ENCODE measurements at places on chromosomes 5 and 9.

GRCh38 chr5:37110135-37110534, 139.0 kb downstream of the CPLANE1 start:
- no peak for DNase-seq

- no peak for DNase-seq
Observed at GRCh38 chr5:33931136-33931535, 5.0 kb upstream of the RXFP3 start.

DNA sequence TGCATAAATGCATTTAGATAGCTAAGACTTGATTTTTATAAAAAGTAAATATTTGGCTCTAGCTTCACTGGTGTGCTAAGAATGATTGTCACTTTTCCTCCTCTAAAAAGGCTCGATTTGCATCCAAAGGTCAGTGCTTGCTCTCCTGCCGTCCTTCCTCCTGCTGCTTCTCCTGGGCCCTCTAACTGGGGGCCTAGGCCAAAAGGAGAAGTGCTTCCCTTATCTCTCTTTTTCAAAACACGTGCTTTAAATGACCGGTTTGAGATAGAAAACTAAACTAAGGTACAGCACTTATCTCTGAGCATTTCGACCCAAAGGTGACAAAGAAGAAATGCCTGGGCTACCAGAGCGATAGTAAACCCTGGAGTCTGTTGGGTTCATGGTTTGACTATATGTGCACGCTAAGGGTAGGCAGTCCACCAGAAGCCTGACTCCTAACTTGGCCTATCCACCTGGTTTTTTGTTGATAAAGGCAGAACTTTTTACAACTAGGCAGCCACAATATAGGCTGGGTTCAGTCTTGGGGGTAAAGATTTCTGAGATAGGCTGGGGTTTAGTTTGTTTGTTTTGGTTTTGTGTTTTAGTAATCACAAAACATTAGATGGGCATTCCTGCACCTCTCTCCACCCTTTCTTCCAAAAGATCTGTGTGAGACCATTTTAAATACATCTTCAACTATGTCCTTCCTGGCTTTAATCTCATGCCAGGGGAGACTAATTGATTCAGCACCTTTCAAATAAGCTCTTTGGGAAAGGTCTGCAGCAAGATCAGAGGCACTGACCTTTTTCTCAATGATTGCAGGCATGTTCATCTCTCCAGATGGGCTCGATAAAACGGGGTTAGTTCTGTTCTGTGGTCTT, 3.8 kb downstream of the NR2F1-AS1 start:
- no peak for DNase-seq

DNA sequence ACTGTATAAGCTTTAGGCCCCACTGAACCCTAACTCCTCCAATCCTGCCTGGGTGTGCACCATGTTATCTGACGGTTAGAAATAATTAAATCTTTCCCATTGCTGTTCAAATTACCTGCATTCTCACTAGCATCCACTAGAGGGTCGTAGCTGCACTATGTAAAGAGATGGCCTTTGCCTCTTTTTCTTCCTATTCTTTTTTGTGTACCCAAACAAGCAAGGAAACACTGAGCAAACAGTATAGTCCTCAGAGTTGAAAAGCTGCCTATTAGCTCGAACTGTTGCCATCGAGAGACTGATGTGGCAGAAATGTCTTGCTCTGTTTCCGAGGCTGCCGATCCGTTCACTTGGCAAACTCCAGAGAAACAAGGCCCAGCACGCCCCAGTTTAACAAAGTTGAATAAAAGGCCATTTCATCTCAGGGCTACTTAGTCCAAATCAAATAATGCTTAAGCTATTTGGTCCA, 163.8 kb upstream of the TRPM3 start:
- DNase-seq: peak; percentile 39

GRCh38 chr9:3205421-3206095, 320.2 kb downstream of the RFX3 start:
- no peak for DNase-seq

DNA sequence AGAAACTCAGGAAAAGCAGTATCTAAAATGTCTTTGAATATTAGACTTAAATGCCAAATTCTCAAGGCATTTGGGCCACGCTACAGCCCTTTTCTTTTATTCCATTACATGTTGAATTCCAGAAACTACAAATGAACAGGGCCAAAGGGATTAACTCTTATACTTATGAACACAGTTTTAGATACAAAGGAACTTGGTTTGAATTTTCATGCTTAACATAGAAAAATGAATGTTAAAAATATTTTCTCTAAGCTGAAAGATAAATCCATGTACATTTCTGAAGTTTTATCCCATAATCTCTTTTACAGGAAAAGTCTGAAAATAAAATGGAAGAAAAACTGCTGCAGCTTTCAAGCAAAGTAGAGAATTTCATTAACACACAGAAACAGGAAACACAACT, 56.8 kb downstream of the FAM81B start:
- peak; percentile 22 for DNase-seq

DNA sequence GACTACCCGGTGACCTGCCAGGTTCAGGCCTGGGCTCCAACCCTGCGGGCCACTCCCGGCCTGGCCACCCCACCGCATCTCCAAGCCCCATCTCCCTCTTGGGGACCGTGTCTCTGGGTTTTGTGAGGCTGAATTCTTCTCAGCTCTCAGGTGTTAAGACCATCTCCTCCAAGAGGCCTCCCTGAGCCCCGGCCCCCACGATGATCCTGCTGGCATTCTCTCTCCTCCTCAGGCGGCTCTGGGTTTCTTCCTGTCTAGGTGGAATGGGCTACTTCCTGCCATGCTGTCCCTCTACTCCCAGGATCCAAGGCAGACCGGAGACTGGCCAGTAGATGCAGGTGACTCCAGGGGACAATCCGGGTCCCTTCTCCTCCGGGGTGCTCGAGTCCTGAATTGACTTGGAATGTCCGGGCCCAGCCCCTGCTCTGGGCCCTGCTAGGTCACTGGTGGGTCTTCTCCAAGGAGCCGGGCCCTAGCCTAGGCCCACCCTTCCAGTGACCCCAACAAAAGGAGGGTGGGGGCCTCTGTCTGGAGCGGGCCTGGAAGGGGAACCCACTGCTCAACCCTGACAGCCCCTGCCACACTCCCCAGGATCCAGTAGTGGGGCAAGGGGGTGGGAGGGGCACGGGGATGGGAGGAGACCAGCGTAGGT, 219.8 kb downstream of the C9orf50 start:
- DNase-seq: peak; percentile 18

- no peak for DNase-seq
Observed at GRCh38 chr5:66694036-66694435, 97.8 kb downstream of the MAST4 start.

- no peak for DNase-seq
Observed at GRCh38 chr9:9846557-9846956, 766.2 kb downstream of the PTPRD start.

- DNase-seq: no peak
Observed at GRCh38 chr9:33153666-33154065, 13.5 kb downstream of the B4GALT1 start.

GRCh38 chr5:167871091-167871490, 420.4 kb upstream of the WWC1 start:
- DNase-seq: no peak

- DNase-seq: no peak
Observed at GRCh38 chr5:148828511-148829247, 2.3 kb downstream of the ADRB2 start.

- no peak for DNase-seq
Observed at GRCh38 chr5:2902742-2903297, 151.3 kb upstream of the IRX2 start.

DNA sequence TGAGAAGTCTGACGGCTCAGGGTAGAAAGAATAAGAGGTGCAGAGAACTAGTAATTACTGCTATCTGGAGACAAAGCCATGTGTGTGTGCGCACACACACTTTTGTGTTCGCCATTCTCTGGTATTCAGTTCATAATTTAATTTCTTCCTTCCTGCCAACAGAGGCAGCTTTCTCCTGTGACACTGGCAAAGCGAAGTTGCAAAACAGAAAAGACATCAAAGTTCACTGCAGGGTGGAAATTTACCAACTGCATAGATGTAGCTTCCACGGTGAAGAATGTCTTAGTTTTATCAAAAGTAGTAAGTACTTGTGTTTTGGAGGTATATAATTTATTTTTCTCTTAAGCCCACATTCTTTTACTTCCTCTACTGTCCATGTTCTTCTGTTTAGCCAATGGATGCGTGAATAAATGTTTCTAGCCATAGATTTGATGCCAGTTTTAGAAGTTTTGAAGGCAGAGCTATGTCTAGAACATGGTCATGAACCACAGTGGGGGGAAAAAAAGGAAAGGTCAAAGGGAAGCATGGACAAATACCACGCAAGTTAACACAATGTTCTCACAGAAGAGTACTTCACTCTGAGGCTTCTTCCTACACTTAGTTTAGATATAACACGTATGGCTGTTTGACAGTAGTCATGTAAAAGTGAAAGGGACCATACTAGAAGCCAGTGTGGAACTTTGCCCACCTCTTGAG, 536.5 kb upstream of the GRIA1 start:
- no peak for DNase-seq

DNA sequence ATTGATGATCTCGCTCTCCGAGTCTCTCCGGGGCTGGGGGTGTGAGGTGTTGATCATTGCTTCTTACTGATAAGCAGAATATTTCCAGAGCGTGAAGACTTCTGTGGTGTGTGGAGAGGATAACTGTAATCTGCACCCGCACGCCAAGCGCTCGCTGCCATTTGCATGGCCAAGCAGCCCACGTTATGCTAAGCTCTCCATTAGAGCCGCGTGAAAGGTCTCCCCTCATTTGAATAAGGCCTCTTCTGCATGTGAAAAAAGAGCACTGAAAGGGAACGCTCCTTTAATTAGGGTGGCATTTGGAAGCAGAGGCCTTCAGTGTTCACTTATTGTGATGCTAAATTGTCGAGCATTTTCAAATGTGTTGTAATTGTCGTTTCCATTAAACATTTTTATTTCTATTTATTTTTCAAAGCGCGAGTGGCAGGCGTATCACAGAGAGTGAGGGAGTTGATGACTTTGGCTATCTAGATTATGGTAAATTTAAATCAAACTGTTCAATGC, 163.6 kb upstream of the IRX2 start:
- no peak for DNase-seq

- no peak for DNase-seq
Observed at GRCh38 chr5:75566710-75567309, 44.4 kb upstream of the ANKDD1B start.

GRCh38 chr9:105431424-105432246, 16.2 kb upstream of the FSD1L start:
- no peak for DNase-seq

GRCh38 chr9:130689937-130690700, 3.5 kb upstream of the EXOSC2 start:
- DNase-seq: peak; percentile 71

DNA sequence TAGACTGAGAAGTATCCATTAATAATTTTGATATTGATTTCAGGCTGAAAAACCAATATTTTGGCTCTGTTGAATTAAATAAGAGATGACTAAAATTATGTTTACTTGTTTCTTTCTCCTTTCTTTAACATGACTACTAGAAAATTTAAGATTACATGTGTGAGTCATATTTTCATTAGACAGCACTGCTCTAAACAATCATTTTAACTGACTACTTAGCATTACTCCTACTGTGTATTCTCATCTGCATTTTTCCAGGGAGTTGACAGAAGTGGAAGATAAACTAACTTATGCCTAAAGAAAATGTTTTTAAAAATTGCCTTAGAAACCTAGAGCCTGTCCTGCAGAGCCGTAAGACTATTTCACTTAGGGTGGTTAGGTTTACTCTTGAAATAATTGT, 29.1 kb downstream of the TNC start:
- DNase-seq: no peak

GRCh38 chr5:98798847-98799246, 25.4 kb downstream of the RGMB start:
- no peak for DNase-seq

DNA sequence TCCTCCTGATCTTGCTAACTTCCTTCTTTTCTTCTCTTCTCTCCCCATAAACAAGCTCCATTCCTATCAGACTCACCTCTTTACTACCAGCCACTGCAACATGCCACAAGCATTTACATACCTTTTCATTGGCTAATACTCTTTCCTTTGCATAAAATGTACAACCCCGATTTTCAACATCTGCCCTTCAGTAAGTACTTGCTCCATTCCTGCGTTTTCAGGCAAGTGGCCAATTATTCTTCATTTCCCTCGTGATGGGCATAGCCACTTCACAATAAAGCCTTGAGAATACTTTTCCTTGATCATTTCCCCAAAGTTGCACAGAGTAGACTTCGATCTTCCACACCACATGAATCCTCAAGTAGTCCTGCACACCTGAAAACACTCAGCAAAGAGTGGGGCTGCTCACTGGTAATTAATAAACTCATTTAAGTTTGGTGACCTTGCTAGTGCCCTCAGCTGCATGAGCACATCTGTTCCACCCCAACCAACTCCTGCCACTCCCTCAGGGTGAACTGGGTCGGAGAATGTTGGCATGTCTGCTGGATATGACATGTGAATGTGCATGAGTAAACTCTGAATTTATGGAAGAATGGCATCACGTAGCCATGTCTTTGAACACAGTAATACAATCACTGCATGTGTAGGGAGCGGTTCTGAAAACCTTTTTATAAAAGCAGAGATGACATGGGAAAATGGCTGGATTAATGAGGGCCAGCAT, 535.8 kb downstream of the SEMA5A start:
- DNase-seq: no peak

DNA sequence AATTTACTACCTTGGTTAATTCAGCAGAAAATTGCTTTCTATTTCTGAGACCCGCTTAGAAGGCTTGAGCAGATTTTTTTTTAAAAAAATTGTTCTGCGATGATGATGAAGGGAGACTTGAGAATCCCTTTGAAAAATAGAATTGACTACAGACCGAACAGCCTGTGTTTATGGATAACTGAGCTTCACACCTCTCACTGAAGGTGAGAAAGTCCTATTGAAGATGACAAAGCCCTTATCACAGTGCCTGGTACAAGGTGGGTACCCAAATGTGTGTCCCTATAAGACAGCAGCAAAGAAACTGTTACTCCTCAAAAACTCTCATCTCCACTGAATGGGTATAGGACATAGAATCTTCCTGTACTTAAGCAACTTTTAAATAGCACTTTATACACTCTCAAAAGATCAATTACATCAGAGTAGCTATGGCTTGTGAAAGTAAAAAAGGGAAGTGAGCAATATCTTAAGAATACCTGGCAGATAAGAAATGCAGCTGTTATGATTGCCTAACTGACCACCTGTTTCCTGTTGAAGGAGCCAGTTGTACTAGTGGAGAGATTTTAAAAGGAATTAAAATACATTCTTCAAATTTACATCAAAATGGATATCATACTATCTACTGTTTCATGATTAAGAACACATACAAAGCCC, 419.7 kb downstream of the CHSY3 start:
- DNase-seq: no peak

DNA sequence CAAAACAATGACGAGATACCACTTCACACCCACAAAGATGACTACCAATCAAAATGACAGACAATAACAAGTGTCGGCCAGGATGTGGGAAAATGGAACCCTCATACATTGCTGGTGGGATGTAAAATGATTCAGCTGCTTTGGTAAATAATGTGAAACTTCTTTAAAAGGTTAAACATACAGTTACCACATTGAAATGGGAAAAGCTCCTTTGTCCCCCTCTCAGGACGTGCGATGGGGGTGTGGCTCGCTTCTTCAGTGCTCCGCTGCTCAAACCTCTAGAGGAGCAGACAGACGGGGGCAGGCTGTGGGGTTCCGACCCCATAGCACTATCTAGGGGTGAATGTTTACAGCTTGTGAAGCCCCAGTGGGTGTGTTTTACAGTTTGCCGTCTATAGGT, 8.0 kb upstream of the PLPP6 start:
- no peak for DNase-seq

- peak; percentile 56 for DNase-seq
Observed at GRCh38 chr5:178941361-178941760, 363 bp downstream of the ZNF454 start.

- no peak for DNase-seq
Observed at GRCh38 chr5:154999865-155000264, 13.7 kb upstream of the KIF4B start.

- no peak for DNase-seq
Observed at GRCh38 chr5:7376871-7377270, 19.1 kb upstream of the ADCY2 start.
